ENCODE measurements at places on chromosomes 7 and 10. TPM values are rescaled to one million over a fixed set of nuclear protein-coding genes. Genes with fewer than 3 reads are reported as not detected.

GRCh38 chr7:91554883-91555282, 290.6 kb downstream of the FZD1 start:
- no peak for DNase-seq

GRCh38 chr7:155745737-155746136, 66.5 kb downstream of the SHH start:
- DNase-seq = no peak

Gene AOC1
- total RNA-seq = not detected

DNA sequence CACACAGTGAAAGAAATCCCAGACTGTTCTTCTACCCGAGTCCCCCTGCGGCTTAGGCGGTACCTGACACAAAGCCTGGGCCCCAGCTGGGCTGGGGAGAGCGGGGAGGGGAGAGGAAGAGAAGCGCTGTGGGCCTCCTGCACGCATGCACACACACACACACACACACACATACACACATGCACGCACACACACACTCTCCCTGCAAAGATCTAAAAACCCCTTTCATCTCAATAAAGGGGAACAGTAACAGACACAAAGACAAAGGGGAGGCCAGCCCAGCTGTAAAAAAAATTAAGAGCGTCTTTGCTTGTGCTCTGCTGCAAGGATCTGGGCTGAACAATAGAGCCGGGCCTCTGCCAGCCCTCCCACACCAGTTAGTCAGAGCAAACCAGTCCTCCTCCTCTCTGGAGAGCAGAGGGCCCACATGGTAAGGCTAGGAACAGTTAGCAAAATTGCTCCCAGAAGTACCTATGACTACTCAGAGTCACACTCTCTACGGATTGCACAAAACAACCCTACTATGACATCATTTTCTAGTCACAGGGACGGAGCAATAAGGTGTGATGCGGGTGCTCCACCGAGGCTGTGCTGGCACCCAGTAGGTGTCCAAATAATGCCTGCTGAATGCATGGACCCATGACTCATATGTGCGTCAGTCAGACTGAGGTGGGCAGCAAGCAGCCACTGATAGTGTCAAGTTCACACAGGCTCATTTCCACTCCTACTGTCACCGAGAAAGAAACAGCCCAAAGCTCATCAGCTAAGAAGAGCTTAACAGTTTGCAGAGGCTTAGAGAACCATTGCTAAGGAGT, 9.2 kb downstream of the ITPRIP start:
- DNase-seq = peak; percentile 99

DNA sequence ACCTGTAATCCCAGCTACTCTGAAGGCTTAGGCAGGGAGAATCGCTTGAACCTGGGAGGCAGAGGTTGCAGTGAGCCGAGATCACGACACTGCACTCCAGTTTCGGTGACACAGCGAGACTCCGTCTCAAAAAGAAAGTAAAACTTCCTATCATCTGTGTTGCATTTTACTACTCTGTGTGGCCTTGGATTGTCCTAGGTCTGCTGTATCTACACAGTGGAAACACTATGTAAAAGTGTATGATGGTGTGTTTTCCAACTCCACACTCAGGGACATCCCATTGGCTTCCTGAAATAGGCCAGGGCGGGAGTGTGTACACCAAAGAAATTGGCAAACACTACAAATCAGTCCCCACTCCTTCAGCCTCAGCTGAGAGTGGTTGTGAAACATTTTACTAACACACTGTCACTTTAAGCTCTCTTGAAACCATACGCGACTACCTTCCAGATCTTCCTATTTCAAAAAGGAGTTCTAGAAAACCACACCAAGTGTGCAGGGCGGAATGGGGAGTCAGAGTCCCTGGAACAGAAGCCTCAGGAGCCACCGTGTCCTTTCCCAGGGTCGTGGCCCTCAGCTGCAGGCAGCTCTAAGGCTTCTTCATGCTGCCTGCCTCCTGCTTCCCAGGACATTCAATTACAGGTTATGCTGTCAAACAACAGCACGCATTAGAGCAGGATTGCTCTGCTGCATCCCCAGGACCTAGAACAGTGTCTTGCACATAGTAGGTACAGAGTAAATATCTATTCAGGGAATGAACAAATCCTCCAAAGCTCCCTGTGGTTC, 275.4 kb downstream of the PARD3 start:
- no peak for DNase-seq

GRCh38 chr10:62029401-62029800, 127.9 kb downstream of the ARID5B start:
- no peak for DNase-seq

GRCh38 chr7:51455086-51455485, 138.5 kb upstream of the COBL start:
- DNase-seq = no peak

- no peak for DNase-seq
These were observed 56.5 kb downstream of the LYZL1 start for GRCh38 chr10:29345144-29345909.

- no peak for DNase-seq
These were observed 44.7 kb downstream of the EBF3 start for GRCh38 chr10:129919358-129919757.

Data from HT1080 (cell line).